ENCODE measurements at places on chromosomes 11 and 22.

GRCh38 chr11:122177238-122177637 lies 61.2 kb upstream of the BLID start:
- DNase-seq, result no peak

GRCh38 chr22:31738566-31738965 lies 11.4 kb downstream of the PRR14L start:
- no peak for DNase-seq

GRCh38 chr11:56852131-56852530 lies 103.6 kb upstream of the OR9G4 start:
- no peak for DNase-seq

DNA sequence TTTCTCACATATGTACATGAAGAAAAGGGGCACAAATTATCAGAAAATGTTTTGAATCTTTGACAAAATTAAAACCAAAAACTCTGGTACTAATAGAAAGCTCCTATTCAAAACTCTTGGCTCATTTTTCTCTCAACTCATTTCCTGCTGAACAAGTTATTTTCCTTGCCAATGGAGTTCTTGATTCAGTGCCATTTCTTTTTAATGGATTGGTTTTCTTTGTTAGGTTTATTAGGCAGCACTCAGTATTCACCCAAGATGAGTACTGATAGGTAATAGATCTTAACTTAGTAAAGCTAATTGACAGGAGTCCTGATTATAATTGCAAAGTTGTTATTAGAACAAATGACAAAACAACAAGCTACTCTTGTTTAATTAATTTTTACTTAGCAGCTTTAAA lies 279.4 kb upstream of the PDGFD start:
- DNase-seq, result no peak

GRCh38 chr11:76382209-76382608 lies 1.1 kb downstream of the GVQW3 start:
- no peak for DNase-seq

GRCh38 chr11:3939211-3939610 lies 83.7 kb downstream of the STIM1 start:
- no peak for DNase-seq

- DNase-seq, result no peak
Observed at GRCh38 chr11:70466154-70466553, 67.8 kb downstream of the CTTN start.
